Fibroblast of gingiva (primary cell): ENCODE measurements at places on chromosomes 12 and 14.

DNA sequence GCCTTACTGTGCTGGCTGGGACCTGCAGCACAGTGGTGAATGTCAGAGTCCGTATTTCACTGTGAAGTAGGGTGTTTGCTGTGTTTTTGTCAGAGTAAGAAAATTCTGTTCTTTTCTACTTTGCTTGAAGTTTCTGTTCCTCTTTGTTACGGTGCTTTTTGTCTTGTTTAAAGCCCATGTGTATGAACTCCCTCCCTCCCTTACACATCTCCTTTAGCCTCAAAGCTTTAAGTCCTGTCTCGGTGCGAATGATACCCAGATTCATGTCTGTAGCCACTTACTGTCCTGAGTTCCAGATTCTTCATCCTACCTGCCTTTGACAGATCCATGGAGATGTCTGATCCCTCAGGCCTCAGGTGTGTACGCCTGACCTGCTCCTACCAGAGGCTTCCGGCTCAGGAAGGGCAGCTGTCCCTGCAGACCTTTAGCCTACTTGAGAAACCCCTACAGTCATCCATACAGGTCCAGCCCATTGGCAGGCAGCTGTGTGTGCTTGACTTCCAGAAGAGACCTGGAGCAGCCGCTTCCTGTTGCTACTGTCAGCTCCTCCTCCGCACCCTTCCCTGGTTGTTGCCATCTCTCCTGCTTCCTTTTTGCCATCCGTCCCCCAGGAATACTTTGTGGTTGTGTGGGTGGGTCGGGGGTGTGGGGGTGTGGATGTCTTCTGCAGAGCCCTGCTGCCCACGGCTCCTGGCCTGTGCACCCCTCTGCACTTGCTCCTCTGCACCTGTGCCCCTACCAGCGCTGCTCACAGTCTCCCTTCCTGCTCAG lies 72.9 kb downstream of the DDX51 start:
- no peak for DNase-seq

DNA sequence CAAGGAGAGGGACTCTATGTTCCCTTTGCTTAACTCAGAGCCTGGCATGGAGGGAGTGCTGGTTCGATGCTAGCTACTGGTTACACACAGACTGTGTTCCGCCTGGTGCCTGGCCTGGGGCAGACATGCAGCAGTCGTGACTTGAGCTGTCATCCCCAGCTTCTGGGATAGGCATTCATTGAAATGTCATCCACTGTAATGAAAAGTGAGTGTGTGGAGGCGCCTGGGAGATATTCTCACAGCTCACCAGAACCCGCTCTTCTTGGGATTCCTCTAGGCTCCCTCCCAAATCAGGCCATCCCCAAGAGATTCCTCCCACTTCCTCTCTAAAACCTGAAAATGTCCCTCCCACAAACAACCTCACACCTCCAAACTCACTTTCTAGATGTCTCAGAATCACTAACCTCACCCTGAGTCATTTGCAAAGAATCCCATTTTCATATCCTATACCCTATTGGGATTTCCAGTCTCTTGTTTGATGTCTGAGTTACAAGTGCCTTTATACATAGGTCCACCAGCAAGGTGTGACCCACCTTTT lies 82.8 kb downstream of the CRACR2A start:
- DNase-seq, result no peak

DNA sequence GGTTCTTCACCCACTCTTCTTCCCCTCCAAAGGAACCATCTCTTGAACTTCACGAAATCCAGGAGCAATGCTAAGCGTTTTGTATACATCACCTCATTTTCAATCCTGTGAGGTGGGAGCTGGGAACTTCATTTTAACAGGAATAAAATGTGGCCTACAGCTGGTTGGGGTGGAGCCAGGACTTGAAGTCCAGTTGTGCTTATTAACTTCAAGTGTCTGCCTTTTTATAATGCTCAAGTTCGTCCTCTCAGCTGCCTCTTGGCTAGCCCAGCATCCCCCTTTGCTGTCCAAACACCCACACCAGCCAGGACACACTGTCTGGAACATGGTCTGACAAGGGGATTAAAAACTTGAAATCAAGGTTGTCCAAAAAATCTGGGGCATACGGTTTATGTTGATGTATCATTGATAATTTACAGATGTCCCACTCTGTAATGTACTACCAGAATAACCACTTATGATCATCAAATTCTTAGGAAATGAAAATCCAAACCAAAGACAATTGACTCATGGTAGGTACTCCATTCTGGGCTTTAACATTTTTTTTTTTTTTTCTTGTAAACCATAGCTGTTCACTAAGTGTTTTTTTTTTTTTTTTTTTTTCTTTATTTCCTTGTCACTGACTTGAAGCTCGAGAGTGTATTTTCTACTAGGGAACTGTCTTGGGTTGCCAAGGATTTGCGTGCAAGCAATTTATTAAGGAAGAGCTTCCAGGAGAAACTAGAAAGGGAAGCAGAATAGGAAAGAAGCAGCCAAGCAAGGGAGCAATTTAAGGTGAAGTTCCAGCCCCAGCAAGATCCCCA lies 252.3 kb downstream of the EFCAB11 start:
- peak; percentile 47 for DNase-seq

- DNase-seq, result no peak
Observed at GRCh38 chr12:109503611-109504010, 26.2 kb downstream of the UBE3B start.

- no peak for DNase-seq
Observed at GRCh38 chr14:21308132-21308478, 28.2 kb downstream of the RPGRIP1 start.

DNA sequence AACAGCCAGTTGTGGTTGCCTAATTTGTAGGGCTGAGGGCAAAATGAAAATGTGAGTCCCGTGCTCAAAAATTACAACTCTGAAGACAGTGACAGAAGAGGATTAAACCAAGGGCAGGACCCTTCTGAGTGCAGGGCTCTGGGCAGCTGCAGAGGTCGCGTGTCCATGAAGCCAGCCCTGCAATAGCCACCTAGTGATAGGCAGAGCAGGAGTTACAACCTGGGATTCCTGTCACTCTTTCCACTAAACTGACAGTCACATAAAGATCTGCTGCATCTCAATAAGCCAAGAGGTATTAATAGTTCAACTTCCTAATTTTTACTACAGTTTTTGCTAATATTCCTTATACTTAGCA lies 94.1 kb downstream of the SLC2A13 start:
- DNase-seq, result no peak

DNA sequence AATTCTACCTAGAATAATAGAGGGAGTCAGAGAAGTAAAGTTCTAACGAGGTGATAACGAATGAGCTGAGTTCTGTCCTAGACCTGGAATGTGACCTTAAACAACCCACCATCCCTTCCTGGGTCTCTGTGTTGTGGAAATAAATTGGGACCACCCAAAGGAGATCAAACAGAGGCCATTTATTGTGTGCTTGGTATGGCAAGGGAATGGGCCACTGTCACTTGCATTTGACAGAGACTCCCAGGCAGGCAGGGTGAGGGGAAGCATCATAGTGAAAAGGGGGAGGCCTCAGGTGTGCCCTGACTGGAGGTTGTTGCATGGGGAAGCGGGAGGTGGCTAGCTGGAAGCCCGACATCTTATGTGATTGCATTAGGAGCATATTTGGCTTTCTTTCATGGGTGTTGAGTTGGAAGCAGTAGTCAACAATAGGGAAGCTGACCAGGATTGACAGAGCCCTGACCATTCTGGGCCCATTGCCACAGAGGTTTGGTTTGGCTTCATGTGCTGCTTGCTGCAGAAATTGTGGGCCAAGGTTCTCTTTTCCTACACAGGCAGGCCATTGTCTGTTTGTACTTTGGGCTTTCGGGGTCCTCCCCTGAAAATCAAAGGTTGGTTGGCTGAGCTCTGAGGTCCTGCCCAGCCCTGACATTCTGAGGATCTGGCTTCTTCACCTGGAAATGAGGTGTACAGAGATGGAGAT lies 17.6 kb upstream of the FAM181A start:
- DNase-seq, result no peak

DNA sequence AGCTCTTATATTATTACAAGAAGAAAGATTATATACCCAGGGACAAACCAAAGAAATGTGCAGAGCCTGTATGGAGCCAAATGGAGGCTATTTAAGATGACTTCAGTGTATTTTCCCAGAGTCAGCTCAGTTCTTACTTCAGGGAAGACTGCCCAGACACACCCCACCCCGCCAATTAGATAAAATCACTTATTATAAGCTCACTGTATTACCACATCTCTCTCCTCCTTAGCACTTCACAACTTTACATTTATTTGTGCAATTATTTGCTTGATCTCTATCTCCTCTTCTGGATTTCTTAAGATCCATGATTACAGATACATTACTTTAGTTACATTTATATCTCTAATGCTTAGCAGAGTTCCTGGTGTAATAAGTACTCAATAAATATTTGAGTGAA lies 24.7 kb upstream of the WDR89 start:
- no peak for DNase-seq

DNA sequence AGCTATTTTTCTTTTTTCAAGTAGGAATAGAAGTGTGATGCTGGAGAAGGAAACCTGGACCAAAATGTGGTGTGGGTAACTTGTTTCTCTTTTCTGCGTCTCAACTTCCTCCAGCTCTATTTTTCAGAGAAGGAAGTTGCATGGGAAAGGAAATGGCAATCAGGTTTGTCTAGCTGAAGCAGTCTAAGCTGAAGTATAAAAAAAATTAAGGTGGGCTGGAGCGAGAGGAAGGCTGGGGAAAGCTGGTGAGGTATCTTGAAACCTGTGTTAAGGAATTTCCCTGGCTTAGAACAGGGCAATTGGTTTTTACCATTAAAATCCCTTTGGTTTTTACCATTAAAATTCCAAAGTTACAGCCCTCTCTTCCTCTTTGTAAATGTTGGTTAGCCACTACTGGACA lies 34.2 kb upstream of the NINJ2 start:
- DNase-seq, result no peak

DNA sequence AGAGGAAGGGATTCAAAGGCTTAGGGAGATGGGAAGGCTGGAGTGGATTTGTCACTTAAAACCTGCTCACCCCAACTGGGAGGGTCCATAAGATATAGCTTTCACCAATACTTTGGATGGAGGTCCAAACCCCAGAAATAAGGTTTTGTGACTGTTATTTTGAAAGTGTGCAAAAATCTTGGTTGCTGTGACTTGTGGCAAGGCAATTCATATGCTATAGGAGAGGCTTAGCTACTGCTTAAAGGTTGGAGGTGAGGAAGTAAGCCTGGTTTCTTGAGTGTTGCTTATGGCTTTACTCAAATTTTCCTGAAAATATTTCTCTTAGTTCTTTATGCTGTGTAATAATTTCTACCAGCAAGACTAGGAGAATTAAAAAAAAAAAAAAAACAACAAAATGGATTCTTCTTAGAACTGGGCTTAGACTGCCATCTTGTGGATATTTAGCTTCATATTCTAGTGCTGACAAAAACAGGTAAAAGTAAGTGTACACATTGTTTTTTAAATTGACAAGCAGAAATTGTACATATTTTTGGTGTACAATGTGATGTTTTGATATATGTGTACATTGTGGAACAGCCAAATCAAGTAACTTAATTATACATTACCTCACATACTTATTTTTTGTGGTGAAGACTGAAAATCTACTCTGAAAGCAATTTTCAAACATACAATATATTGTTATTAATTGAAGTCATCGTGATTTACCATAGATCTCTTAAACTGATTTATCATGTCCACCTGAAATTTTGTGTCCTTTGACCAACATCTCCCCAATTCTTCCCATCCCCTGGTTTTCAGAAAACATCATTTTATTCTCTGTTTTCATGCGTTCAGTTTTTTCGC lies 23.0 kb downstream of the PDE6H start:
- DNase-seq, result peak; percentile 56

DNA sequence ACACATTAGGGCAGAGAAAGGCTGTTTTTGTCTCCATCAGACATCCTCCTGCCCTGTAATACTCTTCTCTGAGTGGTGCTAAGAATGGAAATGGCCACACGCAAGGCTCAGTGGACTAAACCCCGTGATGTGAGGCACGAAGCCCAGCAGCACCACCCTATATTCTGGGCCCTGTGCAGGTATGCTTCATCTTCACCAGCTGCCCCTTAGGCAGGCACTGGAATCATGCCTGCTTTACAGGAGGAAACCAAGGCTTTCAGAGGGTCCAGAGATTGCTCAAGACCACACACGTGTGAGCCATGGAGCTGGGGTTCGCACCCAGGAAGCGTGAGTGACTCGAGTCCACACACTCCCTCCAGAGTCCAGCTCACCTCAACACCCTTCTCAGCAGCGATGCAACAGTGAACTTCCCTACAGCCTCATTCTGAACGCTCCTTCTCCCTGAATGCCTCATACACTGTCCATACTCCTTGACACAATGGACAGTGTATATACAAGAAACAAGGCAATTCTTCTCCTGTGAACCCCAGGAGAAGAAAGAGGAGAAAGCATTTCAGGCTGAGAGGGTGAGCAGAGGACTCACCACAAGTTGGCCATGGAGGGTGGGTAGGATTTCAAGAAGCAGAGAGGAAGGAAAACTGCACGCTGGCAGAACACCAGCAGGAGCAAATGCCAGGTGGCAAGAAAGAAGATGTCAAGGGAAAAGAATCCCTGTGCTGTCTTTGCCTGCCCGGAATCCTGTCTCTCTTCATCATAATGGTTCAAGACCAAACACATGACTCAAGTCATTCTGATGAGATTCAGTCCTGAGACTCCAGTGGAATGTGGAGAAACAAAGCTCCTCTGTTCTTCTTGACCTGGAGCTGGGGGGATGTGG lies 39.1 kb downstream of the NT5DC3 start:
- peak; percentile 46 for DNase-seq

- DNase-seq, result no peak
Observed at GRCh38 chr14:101226603-101227425, 323.3 kb upstream of the RTL1 start.

DNA sequence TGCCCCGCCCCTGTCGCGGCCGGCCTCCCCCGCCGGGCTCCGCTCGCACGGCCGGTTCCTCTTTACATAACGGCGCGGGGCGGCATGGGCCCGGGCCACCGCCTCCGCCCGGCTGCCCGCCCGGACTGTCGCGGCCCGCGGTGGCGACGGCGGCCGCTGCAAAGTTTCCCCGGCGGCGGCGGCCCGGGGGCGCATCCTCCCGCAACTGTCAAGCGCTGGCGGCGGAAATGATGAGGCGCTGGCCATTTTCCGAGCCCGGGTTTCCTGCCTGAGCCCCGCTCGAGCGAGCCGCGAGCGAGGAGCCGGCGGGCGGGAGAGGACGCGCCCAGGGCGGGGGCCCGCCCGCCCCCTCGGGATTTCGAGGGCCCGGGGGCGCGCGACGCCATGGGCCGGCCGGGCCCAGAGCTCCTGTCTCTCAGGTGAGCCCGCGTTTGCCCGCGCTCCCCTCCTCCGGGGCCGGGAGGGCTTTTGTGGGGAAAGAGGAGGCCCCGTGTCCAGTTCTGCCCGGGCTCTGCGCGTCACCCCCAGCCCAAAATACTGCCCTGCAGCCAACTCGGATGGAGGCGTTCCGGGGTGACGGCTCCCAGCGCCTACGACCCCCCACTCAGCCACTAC lies at the start of gene SH2B3:
Gene SH2B3 (plus strand): TSS at position 65 of the 615 bp plus-strand sequence. CDS start 12,223 bp downstream, outside the sequence.
- no peak for DNase-seq

GRCh38 chr14:101518611-101519473 lies 42.5 kb upstream of the DIO3 start:
- peak; percentile 73 for DNase-seq

- DNase-seq, result no peak
Observed at GRCh38 chr12:1469070-1469469, 125.3 kb downstream of the FBXL14 start.

- no peak for DNase-seq
Observed at GRCh38 chr14:19800282-19801117, 3.1 kb upstream of the OR4N2 start.
